ENCODE measurements at places on chromosomes 4 and X.

GRCh38 chrX:20412871-20413486 lies 146.3 kb upstream of the RPS6KA3 start:
- peak; percentile 76 for DNase-seq

DNA sequence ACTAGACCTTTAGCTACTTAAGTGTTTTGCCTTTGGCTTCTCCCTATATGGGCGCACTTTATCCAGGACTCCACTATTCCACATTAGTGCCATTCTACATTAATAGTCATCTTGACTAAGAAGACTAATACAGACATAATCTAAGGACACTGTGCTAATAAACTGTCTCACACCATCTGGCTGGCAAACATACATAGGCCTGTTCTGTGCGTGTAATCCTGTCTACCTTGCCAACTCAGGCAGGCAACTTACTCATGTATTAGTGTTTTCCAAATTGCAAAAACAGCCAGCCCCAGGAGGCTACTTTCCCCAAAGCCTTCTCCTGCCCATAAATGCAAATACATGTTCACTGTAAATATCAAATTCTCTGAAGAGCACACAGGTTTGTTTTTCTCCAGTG lies 587.3 kb downstream of the TMA16 start:
- no peak for DNase-seq

DNA sequence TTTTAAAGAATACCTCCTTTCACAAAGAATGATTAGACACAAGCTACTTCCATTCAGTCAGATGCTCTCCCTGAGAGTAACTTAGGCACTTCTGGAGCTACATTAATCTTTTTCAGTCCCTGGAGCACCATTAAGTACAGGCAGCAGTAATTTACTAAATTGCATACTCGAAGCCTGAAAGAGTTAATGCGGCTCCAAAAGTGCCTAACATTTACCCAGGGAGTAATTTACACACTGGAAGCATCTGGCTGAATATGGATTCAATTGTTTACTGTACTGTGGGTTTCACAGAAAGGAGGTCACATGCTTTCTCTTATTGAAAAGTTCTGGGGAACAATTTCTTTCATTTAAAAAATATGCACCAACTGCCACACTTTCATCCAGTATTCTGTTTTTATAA lies 260.8 kb upstream of the TENM3 start:
- DNase-seq, result no peak

DNA sequence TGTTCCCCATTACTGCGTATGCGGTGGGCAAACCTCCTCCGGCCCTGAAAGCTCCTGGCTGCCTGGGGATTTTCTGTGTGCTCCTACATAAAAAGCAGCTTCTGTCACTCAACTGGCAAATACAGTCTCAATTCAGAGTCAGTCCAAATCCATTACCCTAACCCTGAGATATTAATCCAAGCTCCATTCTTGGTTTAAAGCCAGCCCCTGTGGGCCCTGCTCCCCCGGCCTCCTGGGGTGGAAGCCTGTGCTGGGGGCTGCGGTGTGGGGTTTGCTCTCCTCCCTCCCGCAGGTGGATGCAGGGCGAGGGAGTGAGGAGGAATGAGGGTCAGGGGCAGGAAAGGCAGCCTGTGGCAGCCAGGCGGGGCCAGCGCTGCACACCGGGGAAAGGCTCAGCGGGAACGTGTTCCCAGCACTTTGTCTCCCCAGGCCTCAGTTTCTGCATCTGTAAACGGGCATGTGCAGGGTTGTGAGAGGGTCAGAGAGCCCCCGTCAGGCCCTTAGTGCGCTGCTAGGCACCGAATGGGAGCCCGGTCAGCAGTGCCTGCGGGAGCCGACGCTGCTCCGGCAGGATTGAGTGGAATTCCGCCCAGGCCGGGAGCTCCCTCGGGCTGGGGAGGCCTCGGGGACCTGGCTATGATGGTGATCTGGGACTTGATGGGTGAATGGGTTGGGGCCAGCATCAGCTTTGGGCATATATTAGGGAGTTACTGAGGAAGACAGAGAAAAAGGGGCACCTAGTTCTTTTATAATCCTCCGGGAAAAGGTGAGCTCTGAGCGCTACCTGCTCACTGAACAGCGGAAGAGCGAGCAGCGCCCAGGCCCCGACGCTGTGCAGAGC lies 6.3 kb upstream of the RGS12 start:
- no peak for DNase-seq

All from CD4-positive, alpha-beta T cell treated with Interleukin-21 for 1 hour (primary cell).